Neural cell (in vitro differentiated cells): ENCODE measurements at places on chromosomes 3 and 15. TPM values are rescaled to one million over a fixed set of nuclear protein-coding genes. Genes with fewer than 3 reads are reported as not detected.

The GAP43 gene
- polyA plus RNA-seq, result 1,300 and 1,327 TPM in 2 replicates

The CIB2 gene
- polyA plus RNA-seq, result 22.6 and 32.4 TPM in 2 replicates

The MFAP1 gene
- polyA plus RNA-seq, result 35.8 and 37.7 TPM in 2 replicates

The OR5K2 gene
- polyA plus RNA-seq, result not detected in 2 replicates

The EEFSEC gene
- 4.2 and 4.6 TPM in 2 replicates for polyA plus RNA-seq

The SLCO2A1 gene
- polyA plus RNA-seq, result not detected in 2 replicates

The AMOTL2 gene
- 30.1 and 56.6 TPM in 2 replicates for polyA plus RNA-seq

The CFAP44 gene
- 4.3 and 7.3 TPM in 2 replicates for polyA plus RNA-seq

The GTF2A2 gene
- polyA plus RNA-seq, result 124 and 171 TPM in 2 replicates

The PARP3 gene
- polyA plus RNA-seq, result 5.3 and 5.6 TPM in 2 replicates

The RNU5B-1 gene
- polyA plus RNA-seq, result not detected in 2 replicates

The SCAMP5 gene
- 92.5 and 104 TPM in 2 replicates for polyA plus RNA-seq
